ENCODE measurements at places on chromosomes 1 and 21. TPM values are rescaled to one million over a fixed set of nuclear protein-coding genes. Genes with fewer than 3 reads are reported as not detected.

- H3K4me1 ChIP-seq, result no peaks in the 10 kb centered on the region
- no peak for DNase-seq
- H3K36me3 ChIP-seq, result no peaks in the 10 kb centered on the region
- H3K4me3 ChIP-seq, result no peak overlapping the region
- no peak overlapping the region for H3K27ac ChIP-seq
These were observed 170.2 kb upstream of the NFIA start for GRCh38 chr1:60911966-60912697.

- H3K36me3 ChIP-seq, result no peaks in the 10 kb centered on the region
- no peak overlapping the region for H3K4me3 ChIP-seq
- no peaks in the 10 kb centered on the region for H3K27me3 ChIP-seq
- no peak overlapping the region for H3K27ac ChIP-seq
These were observed 19.5 kb upstream of the UQCRHL start for GRCh38 chr1:15826810-15827507.

DNA sequence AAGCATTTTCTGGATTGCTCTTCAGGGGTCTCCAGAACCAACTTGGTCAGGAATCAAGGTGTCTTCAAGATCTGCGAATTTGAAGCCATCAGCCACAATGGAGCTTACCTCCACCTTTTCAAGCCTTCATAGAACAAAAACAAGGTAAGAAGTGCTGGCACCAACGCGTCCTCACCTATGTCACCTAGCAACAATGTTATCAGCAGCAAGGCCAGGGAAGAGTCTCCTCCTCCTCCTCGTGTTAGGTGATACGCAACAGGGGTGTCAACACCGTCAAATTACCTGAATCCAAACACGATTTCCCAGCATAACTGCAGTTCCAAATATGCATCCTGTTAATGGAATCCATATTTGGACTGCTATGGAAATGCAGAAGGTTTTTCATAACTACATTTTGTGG is 4.1 kb upstream of the TIAM1 start:
- no peaks in the 10 kb centered on the region for H3K27me3 ChIP-seq
- no peaks in the 10 kb centered on the region for H3K36me3 ChIP-seq
- H3K4me3 ChIP-seq, result no peak overlapping the region
- no peak overlapping the region for H3K27ac ChIP-seq
- H3K4me1 ChIP-seq, result peaks cover 13% of the 10 kb centered on the region

- H3K36me3 ChIP-seq, result no peaks in the 10 kb centered on the region
- H3K27ac ChIP-seq, result peak within 1 kb of the TSS; percentile 82
- peak; percentile 70 for DNase-seq
- no peaks in the 10 kb centered on the region for H3K27me3 ChIP-seq
- H3K4me1 ChIP-seq, result peaks cover 5% of the 10 kb centered on the region
- H3K4me3 ChIP-seq, result peak within 1 kb of the TSS; percentile 86
These were observed at the start of gene LIN9 for GRCh38 chr1:226308723-226309397. LIN9 (minus strand) TSS chr1:226309164; CDS start chr1:226309139, 25 bp downstream.

DNA sequence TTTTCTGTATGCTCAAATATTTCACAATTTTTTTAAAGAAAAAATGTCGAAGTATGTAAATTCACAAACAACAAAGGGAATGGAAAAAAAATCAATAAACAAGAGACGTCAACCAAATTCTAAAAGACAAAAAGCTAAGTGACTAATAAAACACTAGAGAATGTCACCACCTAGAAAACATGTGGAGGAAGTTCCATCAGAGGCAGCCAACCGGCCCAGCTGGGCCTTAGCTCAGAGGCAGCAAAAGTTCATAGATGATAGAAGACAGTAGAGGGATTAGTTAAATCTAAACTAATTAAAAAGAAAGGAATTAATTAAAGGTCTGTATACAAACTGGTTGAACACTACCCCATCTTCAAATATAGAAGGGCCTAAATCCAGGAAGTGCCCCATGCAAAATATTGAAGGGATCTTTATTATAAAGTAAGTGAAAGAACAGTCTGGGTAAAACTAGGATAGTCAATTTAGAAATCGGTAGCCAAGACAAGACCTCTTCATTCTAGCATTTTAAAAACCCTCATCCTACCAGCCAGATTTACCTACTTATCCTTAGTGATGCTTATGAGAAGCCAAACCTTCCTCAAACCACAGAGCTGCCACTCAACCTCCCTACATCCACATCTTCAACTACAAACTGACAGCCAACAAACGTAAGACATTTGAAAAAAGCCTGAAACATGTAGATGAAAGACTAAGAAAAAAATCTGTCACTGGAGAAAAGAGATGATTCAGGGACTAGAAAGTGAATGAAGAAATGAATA is 23.7 kb downstream of the MRPL39 start:
- no peak overlapping the region for H3K27ac ChIP-seq
- no peaks in the 10 kb centered on the region for H3K4me1 ChIP-seq
- no peaks in the 10 kb centered on the region for H3K27me3 ChIP-seq

GRCh38 chr1:111417755-111418154 is 9.8 kb downstream of the OVGP1 start:
- no peak for DNase-seq
- H3K36me3 ChIP-seq, result no peaks in the 10 kb centered on the region
- no peaks in the 10 kb centered on the region for H3K4me1 ChIP-seq
- no peak overlapping the region for H3K27ac ChIP-seq
- H3K4me3 ChIP-seq, result no peak overlapping the region

GRCh38 chr1:8352471-8352845 is 34.5 kb downstream of the SLC45A1 start:
- no peaks in the 10 kb centered on the region for H3K4me1 ChIP-seq
- H3K27me3 ChIP-seq, result no peaks in the 10 kb centered on the region
- H3K36me3 ChIP-seq, result peaks cover 11% of the 10 kb centered on the region
- no peak for DNase-seq
- no peak overlapping the region for H3K27ac ChIP-seq

- H3K4me1 ChIP-seq, result no peaks in the 10 kb centered on the region
- no peak for DNase-seq
- no peak overlapping the region for H3K4me3 ChIP-seq
- H3K27ac ChIP-seq, result no peak overlapping the region
- no peaks in the 10 kb centered on the region for H3K27me3 ChIP-seq
These were observed 10.6 kb downstream of the RGSL1 start for GRCh38 chr1:182460550-182460951.

DNA sequence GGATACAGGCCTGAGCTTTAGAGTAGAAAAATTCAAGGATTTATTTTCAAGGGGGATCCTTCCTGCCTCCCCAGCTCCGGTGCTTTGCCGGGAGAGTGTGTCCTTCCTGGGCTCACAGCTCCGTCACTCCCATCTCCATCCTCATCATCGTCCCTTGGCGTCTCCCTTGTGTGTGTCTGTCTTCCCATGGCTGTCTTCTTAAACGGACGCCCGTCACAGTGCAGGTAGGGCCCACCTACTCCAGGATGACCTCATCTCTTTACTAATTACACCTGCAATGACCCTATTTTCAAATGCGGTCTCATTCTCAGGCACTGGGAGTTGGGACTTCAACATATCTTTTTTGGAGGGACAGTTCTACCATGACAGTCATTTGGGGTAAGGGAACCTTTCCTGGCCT is 320.3 kb upstream of the C1orf174 start:
- no peaks in the 10 kb centered on the region for H3K36me3 ChIP-seq
- no peak overlapping the region for H3K27ac ChIP-seq
- H3K4me1 ChIP-seq, result no peaks in the 10 kb centered on the region
- no peak overlapping the region for H3K4me3 ChIP-seq
- no peak for DNase-seq

DNA sequence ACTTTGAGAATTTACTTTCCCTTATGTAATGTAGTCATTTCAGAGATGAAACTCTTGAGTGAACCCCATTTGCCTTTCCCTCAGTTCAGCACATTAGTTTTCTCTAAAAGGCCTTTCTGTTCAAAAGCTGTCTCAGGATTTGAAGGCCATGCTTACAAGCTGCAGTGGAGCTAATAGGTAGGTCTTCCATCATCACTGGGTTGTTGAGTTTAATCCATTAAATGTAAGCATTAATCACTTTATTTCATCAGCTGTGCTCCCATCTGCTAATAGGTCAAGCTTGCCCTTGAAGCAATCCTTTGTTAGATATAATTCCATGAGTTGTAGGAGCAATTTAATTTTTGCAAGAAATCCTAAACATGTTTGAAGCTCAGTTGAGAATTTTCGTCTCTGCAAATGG is 422.2 kb upstream of the ZP4 start:
- H3K4me1 ChIP-seq, result no peaks in the 10 kb centered on the region
- H3K27ac ChIP-seq, result no peak overlapping the region
- no peaks in the 10 kb centered on the region for H3K36me3 ChIP-seq
- no peak for DNase-seq

GRCh38 chr21:26438976-26439375 is 134.1 kb downstream of the CYYR1 start:
- H3K27ac ChIP-seq, result no peak overlapping the region
- no peak overlapping the region for H3K4me3 ChIP-seq
- H3K27me3 ChIP-seq, result no peaks in the 10 kb centered on the region
- H3K36me3 ChIP-seq, result no peaks in the 10 kb centered on the region
- H3K4me1 ChIP-seq, result no peaks in the 10 kb centered on the region
- no peak for DNase-seq

DNA sequence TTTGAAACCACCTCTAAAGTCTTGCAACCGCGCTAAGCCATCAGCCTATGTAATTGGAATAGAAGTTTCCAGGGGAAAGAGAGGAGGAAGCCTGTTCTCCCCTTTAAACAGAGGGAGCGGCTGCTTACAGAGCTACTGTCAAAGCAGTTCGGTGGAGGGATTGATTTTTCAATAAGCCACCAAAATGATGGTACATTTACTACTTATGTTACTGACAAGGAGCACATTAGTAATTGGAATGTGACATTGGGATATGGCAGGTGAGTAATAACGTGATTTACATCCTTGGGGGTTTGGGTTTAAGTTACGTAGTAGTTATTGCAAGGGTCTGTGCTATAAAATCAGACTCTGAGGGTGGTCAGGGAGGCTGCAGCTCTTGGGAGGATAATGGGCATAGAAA is 257.3 kb downstream of the KAZN start:
- no peak for DNase-seq
- no peaks in the 10 kb centered on the region for H3K36me3 ChIP-seq
- no peak overlapping the region for H3K4me3 ChIP-seq
- H3K27me3 ChIP-seq, result peaks cover 4% of the 10 kb centered on the region
- H3K4me1 ChIP-seq, result no peaks in the 10 kb centered on the region

DNA sequence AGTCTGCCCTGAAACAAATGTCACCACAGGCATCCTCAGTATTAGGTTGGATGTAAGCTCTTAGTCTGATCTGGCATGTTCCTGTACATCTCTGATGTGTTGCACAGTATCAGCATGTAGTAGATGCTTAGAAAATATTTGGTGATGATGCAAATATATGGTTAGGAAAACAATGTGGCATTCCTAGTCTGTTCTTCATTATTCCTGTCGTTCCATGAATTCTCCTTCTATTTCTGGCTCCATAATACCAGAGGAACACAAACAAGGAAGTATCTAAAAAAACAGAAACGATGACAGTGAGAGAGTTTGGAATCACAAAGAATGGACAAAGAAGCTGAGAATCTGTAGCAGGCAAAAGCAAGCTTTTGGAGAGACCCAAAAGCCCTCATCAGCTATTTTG is 236.6 kb downstream of the HHAT start:
- no peak overlapping the region for H3K4me3 ChIP-seq
- no peaks in the 10 kb centered on the region for H3K4me1 ChIP-seq
- no peak overlapping the region for H3K27ac ChIP-seq

GRCh38 chr1:7261490-7261889 is 476.2 kb downstream of the CAMTA1 start:
- no peaks in the 10 kb centered on the region for H3K27me3 ChIP-seq
- no peak overlapping the region for H3K27ac ChIP-seq
- H3K36me3 ChIP-seq, result no peaks in the 10 kb centered on the region

- no peak overlapping the region for H3K4me3 ChIP-seq
- no peak for DNase-seq
- no peaks in the 10 kb centered on the region for H3K27me3 ChIP-seq
- peaks cover 50% of the 10 kb centered on the region for H3K36me3 ChIP-seq
These were observed 21.8 kb downstream of the PPT1 start for GRCh38 chr1:40075266-40075665.

DNA sequence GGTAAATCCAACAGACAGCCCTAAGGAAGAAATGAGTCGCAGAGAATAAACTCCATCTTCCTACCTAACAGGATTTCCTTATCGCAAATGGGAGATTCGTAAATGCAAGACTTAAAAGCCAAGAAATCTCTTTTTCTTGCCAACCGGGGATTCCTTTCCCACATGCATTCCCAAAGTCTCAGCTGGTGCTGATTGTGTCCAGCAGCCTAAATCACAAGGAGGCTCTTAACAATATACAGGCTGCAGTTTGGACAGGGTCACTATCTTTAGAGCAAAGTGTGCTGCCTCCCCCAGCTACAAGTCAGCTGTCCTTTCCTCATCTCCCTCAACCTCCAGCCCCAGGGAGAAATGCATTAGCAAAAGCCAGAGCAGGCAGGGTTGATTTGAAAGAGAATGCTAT is 189.8 kb upstream of the PLXNA2 start:
- H3K27ac ChIP-seq, result no peak overlapping the region
- no peak overlapping the region for H3K4me3 ChIP-seq
- DNase-seq, result peak; percentile 20
- no peaks in the 10 kb centered on the region for H3K27me3 ChIP-seq

- H3K27me3 ChIP-seq, result peaks cover 3% of the 10 kb centered on the region
- DNase-seq, result no peak
- no peak overlapping the region for H3K27ac ChIP-seq
- H3K4me1 ChIP-seq, result no peaks in the 10 kb centered on the region
- H3K4me3 ChIP-seq, result no peak overlapping the region
These were observed 256.2 kb downstream of the DYRK1A start for GRCh38 chr21:37622755-37623154.

GRCh38 chr21:44012474-44013379 is 618 bp downstream of the TRAPPC10 start:
- H3K27me3 ChIP-seq, result no peaks in the 10 kb centered on the region
- peaks cover 16% of the 10 kb centered on the region for H3K4me1 ChIP-seq
- no peak for DNase-seq

DNA sequence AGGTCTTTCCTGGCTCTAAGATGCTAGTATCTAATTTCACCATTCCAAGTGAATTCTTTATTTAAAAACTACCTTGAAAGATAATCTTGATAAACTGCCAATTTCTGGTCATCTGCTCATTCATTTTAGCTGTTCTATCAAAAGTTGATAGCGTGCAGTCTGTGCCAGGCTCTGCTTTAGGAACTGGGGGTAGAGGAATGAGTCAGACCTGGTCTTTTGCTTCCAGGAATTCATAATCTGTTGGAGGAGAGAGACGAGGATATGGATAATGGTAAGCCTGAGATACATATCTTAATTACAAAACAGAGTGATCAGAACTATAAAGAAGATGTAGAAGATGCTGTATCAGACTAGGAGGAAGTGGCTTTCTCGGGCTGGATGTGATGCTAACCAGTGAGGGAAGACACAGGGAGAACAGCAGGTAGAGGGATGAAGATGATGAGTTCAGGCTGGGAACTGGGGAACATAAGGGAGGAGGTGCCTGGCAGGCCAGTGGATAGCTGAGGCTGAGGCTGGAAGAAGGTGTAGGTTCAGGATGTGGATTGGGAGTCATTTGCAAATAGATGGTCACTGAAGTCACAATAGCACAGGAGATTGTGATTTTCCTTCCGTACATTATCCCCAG is 12.3 kb upstream of the PHC2 start:
- DNase-seq, result peak; percentile 64
- H3K4me1 ChIP-seq, result peaks cover 13% of the 10 kb centered on the region
- no peaks in the 10 kb centered on the region for H3K27me3 ChIP-seq
- no peak overlapping the region for H3K4me3 ChIP-seq

PCSK9 gene
- total RNA-seq, result 0.53 TPM

SPRR2G gene
- not detected for total RNA-seq

FMO5 gene
- 1.3 TPM for total RNA-seq

FMN2 gene
- 2.4 TPM for total RNA-seq

C1orf226 gene
- total RNA-seq, result 0.89 TPM

ACKR1 gene
- total RNA-seq, result 1.00 TPM

ABCA4 gene
- total RNA-seq, result 0.20 TPM

HSD11B1 gene
- not detected for total RNA-seq

TAF5L gene
- 26.7 TPM for total RNA-seq

TSPAN2 gene
- 32.8 TPM for total RNA-seq

RNF220 gene
- 47.4 TPM for total RNA-seq

TAS1R1 gene
- total RNA-seq, result not detected

UCK2 gene
- total RNA-seq, result 111 TPM

DNTTIP2 gene
- 55.3 TPM for total RNA-seq
